ENCODE measurements at places on chromosomes 3 and 15.

DNA sequence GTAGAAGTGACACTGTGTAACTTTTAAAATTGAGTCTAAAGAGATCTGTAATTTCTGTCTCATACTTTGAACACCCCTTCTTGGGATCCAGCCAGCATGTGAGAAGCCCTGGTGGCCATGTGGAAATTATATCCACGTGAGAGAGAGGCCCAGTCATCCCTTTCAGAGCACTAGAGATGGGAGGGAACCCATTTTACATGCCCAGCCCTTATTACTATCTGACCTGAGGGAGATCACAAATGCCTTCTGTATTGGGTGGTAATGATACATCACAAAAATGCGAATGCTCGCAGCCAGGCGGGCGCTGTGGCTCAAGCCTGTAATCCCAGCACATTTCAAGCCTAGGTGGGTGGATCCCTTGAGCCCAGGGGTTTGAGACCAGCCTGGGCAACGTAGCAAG lies 27.3 kb upstream of the TRAK1 start:
- no peak for DNase-seq

DNA sequence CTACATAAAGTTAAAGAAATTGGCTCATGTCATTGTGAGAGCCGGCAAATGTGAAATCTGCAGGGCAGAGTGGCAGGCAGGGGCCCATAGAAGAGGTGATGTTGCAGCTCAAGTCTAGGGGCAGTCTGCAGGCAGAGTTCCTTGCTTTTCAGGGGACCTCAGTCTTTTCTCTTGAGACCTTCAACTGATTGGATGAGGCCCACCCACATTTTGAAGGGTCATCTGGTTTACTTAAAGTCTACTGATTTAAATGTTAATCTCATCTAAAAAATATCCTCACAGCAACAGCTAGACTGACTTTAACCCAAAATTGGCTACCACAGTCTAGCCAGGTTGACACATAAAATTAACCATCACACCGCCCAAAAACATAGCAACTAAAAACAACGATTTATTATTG lies 77.6 kb upstream of the ALDH1L1 start:
- no peak for DNase-seq

GRCh38 chr3:50625231-50626182 lies 8.6 kb downstream of the MAPKAPK3 start:
- DNase-seq: no peak

- DNase-seq: no peak
Measured at GRCh38 chr3:78809966-78810365, 957.8 kb downstream of the ROBO1 start.

DNA sequence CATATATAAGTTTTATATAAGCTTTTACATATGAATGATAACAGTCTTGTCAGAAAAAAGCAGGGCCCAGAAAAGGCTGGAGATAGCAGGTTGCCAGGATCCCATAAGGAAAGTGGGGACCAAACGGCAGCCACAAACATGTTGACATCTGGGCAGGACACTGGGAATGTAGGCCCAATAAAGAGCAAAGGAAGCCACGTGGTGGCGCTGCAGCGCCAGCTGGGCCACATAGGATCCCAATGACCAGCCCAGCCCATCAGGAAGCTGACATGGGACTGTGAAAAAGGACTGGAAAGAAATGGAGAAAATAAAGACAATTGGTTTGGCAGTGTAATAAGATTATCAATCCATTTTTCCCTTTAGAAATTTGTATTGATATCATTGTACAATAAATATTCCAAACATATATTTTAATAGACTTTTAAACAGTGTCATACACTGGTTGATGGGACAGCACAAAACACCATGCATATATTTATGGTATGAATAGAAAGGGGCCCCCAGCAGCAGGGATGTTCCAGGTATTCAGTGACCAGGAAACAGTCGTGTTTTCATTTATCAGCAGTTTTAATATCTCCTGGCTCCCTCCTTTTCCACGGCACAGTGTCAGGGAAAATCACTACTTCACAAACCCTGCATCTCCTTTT lies 89.0 kb upstream of the STRIT1 start:
- no peak for DNase-seq

DNA sequence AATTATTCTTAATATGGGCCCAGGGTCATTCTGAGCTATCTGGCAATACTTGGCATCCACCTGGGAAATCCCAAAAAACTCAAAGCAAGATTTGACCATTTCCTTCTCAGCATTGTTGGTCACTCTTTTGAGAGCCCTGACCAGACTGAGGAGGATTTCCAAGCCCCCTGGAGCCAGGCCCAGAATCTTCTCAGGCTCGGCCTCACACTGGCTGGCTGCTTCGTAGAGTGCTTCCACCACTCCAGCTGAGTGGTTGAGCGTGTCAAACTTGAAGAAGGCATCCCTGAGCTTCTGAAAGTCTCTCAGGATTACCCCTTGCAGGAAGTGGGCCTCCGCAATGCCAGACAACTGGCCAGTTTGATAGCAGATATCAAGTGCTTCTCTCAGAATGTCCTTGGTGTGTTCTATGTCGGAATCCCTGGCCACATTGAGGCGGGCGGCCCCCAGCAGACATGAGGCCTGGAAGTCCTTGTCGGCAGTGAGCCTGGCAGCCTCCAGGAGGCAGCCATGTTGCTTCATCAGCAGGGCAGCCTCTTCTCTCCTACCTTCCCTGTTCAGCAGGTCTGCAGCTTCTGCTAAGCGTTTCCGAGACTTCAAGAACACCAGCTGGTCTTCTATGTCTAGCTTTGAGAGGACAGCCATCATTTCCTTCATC lies 68.9 kb upstream of the DCLK3 start:
- no peak for DNase-seq

GRCh38 chr3:177894081-177894728 lies 642.0 kb upstream of the KCNMB2 start:
- no peak for DNase-seq

DNA sequence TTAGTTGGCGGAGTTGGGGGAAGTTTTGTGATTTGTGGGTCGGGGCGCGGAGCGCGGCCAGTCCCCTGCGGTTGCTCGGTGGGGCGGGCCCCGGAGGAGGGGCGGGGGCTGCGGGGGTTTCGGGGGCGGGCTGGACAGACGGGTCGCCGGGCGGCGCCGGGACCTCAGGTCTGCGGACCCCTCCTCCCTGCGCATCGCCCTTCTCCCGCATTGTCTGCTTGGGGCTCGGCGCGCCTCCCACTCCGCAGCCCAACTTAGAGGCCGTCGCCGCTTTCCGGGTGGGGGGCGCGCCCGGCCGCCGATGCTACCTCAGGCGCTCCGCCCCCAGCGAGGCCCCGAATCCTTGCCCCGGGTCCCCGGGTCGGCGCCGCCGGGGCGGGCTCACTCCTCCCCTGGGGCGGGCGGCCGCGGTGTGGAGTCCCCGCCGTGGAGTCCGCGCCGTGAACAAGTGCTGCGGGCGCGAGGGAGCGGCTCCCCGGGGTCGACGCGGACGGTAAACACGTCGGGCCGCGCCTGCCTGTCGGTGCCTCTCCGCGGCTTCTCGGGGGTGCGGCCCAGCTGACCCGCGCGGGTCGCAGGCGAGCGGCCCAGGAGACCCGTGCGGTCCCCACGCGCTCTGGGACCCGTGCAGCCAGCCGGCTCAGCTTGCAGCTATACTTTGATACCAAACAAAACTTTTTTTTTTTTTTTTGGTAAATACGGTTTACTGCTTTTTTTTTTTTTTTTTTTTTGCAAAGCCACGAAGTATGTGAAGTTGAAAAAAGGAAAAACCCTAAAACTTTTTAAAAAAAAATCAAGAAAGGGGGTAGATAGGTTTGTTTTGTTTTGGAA lies 624 bp downstream of the AKAP13 start:
- DNase-seq: peak; percentile 33

DNA sequence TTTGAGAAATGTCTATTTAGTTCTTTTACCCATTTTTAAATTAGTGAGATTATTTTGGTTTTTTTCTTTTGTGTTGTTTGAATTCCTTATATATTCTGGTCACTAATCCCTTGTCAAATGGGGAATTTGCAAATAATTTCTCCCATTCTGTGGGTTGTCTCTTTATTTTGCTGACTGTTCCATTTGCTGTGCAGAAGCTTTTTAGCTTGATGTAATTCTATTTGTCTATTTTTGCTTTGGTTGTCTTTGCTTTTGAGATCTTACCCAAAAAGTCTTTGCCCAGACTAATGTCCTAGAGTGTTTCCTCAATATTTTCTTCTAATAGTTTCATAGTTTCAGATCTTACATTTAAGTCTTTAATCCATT lies 472.9 kb downstream of the TBL1XR1 start:
- DNase-seq: no peak

- DNase-seq: no peak
Measured at GRCh38 chr3:13217736-13218540, 144.7 kb upstream of the IQSEC1 start.

DNA sequence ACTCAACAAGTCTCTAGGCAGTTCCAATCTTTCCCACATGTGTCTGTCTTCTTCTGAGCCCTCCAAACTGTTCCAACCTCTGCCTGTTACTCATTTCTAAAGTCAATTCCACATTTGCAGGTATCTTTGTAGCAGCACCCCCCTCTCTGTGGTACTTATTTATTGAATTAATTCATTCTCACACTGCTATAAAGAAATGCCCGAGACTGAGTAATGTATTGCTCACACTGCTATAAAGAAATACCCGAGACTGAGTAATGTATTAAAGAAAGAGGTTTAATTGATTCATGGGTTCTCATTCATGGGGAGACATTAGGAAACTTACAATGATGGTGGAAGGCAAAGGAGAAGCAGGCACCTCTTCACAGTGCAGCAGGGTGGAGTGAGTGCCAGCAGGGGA lies 1413.8 kb downstream of the SI start:
- DNase-seq: no peak

GRCh38 chr15:67805666-67806516 lies 19.4 kb upstream of the SKOR1 start:
- DNase-seq: no peak

DNA sequence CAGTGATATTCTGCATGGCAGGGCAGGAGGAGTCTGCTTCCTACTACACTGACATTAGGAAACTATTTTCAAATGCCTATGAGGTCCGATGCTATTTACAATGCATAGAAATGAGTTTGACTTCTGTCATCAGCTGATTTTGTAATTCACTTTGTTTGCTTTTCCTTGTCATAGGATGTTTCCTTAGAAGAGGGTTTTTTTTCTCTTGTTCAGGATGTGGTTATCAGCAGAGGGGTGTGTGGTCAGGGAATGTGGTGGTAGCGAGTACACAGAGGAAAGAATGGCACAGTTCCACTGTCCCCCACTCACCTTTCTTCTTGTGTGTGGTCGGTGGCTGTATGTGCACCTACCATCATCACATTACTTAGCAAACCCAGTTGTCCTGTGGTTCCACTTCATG lies 231.5 kb downstream of the LRTM1 start:
- DNase-seq: no peak

GRCh38 chr15:35603301-35603700 lies 57.3 kb upstream of the DPH6 start:
- no peak for DNase-seq

DNA sequence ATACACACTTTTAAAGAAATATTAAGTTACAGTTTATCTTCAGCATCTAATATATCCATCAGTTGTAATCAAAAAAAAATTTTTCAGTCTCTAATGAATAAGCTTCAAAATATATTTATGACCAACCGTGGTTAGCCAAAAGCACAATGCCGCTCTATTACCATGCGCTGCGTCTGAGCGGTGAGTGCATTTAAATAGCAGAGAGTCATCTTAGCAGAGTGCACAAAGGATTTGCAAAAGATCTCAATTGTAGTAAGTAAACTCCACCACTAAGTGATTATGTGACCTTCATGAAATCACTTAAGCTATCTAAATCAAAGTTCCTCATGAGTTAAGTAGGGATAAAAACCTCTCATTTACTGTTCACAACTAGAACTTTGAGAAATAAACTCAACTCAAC lies 4.9 kb downstream of the TP63 start:
- no peak for DNase-seq

DNA sequence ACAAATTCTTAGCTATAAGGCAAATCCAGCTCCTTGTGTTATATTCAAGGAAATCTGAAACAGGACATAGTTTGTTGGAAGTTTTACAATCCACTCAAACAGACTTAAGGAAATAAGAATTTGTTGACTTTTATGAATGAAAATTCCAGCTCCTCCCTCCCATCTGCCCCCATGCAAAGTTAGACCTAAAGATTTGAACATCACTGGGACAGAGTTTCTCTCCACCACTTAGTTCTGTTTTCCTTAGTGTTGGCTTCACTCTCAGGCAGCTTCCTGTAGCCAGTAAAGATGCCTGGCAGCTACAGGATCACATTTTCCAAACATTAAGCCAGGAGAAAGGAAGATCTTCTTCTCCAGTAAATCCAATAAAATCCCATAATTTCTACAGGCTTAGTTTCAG lies 265.0 kb downstream of the TAFA4 start:
- no peak for DNase-seq

- DNase-seq: no peak
Measured at GRCh38 chr3:7000501-7000900, 139.6 kb downstream of the GRM7 start.

DNA sequence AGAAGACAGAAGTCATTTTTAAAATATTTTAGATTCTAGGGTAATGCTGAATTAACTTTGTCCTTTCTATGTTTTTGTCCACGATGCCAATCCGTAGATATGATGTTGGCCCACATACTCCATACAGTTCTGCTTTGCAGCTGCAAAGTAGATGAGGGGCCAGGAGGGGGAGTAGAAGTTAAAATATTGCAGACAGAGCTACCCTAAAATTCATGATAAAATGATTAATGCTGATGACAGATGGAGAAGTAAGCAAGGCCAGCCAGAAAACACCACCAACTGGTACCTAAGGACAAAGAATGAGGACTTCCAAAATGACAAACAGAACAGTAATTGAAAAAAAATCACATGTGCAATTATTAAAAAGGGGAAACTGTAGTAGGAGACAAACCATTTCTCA lies 756.6 kb upstream of the ARPP21 start:
- DNase-seq: no peak

DNA sequence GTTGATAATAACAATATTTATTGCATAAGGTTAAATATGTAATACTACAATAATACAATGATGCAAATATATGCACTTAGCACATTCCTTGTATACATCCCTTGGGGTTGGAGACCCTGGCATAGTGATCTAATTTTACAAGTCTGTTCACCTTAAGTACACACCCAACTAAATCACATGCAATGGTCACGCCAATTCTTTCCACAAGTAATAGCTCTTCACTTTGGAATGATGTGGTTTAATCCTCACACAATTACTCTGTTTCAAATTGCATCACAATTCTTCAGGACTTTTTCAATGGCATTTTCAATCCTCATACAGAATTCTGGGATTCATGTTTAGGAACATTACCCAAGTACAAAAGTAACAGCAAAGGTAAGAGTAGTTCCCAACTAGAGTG lies 27.3 kb upstream of the SPRED1 start:
- no peak for DNase-seq

All from anterior cingulate cortex (tissue), 58 donors.